ENCODE measurements at places on chromosomes 6 and 20.

DNA sequence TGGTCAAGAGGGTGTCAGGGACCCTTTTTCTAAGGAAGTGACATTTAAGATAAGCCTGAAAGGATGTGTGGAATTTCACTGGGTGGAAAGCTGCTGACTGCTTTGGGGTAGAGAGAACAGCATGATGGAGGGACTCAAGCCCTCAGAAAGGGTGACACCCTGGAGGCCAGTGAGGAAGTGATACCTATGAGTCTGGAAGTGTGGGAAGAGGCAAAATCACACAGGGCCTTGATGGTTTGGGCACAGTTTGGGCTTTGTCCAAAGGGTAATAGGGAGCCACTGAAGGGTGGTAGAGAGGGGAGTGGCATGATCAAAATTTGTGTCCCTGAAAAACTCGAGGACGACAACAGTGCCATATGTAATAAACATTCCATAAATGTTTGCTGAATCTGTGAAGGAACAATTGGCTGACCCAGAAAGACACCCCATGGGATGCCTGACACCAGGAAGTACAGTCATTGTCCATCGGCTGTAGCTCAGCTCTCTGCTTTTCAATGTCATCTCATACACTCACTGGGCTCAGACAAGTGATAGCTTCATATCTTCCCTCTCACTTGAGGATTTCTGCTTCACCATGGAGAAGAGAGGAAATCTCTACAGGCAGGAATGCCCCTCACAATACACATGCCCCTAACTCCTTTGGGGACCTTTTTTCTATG is 21.3 kb downstream of the CASS4 start:
- no peak for DNase-seq

GRCh38 chr6:142845624-142846458 is 99.1 kb downstream of the HIVEP2 start:
- DNase-seq = peak; percentile 71

- no peak for DNase-seq
Measured at GRCh38 chr20:41469868-41470267, 103.2 kb upstream of the EMILIN3 start.

- DNase-seq = no peak
Measured at GRCh38 chr6:127347178-127347577, 3.8 kb upstream of the ECHDC1 start.

GRCh38 chr6:153131037-153131981 is at the start of gene RGS17:
TSS of gene RGS17 (minus strand) at chr6:153131282. CDS start at chr6:153044018, 87,264 bp downstream.
- peak; percentile 9 for DNase-seq

DNA sequence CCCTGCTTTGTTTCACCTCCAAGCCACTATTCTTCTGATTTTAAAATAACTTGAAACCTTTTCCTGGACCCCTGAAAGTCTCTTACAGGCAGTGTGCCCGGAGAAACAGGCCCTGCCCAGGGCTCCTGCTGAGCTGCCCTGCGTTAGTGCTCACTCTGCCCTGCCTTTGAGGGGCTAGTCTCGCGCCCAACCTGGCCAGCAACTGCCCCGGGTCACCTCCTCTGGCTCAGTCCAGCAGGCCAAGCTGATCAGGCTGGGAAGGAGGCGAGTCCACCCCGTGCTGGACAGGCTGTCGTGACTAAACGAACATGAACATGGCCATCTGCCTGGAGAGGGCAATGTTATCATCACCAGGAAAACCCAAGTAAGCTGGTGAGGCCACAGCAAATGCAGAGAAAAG is 245.4 kb downstream of the ANKRD60 start:
- no peak for DNase-seq

DNA sequence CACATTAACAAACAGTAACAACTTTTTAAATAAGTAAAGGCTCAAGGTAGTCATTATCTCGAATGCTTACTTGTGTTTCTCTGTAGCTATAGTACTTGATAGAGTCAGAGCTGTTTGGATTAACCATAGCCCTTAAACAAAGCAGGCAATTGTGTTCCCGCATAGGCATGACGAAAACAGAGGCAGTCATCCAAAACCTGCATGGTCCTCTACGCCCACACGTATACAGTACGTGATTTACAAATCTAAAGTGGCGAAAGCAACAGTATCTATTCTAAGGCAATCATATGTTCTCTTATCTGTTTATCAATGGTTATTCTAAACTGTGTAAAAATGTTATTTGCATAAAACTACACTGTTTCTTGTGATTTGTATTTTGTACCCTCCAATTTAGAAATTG is 31.8 kb downstream of the HFE start:
- no peak for DNase-seq

GRCh38 chr6:143586557-143586956 is 75.0 kb upstream of the FUCA2 start:
- DNase-seq = no peak

GRCh38 chr6:75689576-75689975 is 59.5 kb upstream of the MYO6 start:
- DNase-seq = no peak

GRCh38 chr6:108957221-108957620 is 109.0 kb downstream of the ARMC2 start:
- no peak for DNase-seq

- no peak for DNase-seq
Measured at GRCh38 chr6:132872923-132873322, 58.6 kb downstream of the RPS12 start.

- DNase-seq = no peak
Measured at GRCh38 chr6:51339728-51340127, 521.1 kb downstream of the TFAP2B start.

- no peak for DNase-seq
Measured at GRCh38 chr6:129607581-129608186, 102.3 kb downstream of the ARHGAP18 start.

GRCh38 chr6:77089776-77090175 is 373.5 kb downstream of the HTR1B start:
- DNase-seq = no peak

- DNase-seq = no peak
Measured at GRCh38 chr20:43472671-43473380, 15.1 kb downstream of the SRSF6 start.

GRCh38 chr6:2432292-2432691 is 186.9 kb upstream of the GMDS start:
- DNase-seq = no peak

GRCh38 chr20:38990728-38991127 is 28.6 kb downstream of the DHX35 start:
- DNase-seq = no peak

- no peak for DNase-seq
Measured at GRCh38 chr6:142014515-142014914, 118.2 kb upstream of the GJE1 start.

DNA sequence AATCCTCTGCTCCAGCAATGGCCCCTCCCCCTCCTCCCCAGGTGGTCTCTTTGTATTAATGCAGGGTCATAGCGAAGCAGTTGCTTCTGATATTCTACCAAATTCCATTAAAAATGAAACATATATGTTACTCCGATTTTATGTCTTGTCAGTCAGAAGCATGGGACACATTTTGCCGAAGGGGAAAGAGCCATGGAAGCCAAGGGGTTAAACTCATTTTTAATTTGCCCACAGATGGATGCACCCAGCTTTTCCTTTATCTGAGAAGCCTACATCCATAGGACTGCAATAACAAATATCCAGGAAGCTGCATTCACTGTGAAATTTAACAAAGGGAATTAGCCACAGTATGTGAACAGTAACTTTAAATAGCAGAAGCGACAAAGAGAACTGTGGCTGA is 688.2 kb downstream of the QKI start:
- DNase-seq = no peak

GRCh38 chr20:61789329-61789728 is 276.4 kb downstream of the TAF4 start:
- no peak for DNase-seq

DNA sequence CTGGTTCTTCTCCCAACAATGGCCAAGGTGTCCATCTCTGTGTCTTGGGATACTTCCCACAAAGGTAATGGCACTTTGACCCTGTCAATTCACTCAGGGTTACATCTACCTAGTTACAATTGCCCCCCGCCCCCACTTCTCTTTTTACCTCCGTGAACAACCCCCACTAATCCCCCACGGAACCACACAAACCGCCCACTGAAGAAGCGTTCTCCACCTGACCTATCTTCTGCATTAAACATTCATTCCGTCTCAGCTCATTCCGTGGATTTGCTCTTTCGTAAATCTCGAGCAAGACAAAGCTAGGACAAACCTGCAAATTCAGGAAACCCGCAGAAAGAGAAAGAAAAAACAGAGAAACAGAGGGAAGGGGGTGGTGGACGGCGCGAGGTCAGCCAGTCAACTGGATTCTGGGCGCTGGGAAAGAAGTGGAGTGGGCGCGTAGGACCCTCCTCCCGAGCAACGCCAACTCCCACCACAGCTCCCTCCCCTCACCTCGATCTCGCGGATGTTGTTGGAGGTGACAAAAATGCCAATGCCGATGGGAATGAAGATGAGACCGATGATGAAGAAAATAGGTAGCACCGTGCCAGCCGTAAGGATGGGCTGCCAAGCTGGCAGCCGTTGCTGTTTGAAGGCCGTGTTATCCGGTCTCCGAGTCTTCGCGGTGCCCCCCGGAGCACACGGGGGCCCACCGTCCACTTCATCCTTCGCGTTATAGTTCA is 523 bp downstream of the TMEM30A start:
- DNase-seq = no peak

DNA sequence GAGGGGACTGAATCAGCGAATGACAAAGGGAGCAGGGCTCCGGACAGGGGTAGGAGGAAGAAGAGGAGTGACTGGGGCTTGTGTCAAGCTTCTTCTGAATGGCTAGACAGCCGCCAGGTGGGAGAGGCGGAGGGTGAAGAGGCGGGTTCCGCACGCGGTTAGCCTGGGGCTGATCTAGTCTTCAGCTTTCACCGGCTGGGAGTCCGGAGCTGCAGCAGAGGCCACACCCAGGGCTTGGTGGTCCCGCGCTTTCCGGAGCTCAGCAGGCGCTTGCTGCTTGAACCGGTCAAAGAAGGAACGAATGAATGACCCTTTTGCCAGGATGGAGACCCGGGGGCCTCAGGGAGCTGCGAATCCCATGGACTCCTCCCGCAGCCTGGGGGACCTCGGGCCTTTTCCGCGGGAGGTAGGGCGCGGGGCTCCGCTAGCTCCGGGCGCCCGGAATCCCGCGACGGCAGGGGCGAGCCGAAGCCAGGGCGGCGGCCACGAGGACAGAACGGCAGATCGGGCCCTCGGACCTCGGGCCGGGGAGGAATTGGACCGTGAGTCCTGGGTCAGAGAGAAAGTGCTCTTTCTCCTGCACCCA is at the start of gene C6orf141:
Gene C6orf141, plus strand, starts transcription at position 177 of the 586 bp plus-strand sequence. Its CDS starts 125 bp downstream, at position 302.
- no peak for DNase-seq

GRCh38 chr6:79201143-79201542 is 33.3 kb downstream of the HMGN3 start:
- DNase-seq = no peak

DNA sequence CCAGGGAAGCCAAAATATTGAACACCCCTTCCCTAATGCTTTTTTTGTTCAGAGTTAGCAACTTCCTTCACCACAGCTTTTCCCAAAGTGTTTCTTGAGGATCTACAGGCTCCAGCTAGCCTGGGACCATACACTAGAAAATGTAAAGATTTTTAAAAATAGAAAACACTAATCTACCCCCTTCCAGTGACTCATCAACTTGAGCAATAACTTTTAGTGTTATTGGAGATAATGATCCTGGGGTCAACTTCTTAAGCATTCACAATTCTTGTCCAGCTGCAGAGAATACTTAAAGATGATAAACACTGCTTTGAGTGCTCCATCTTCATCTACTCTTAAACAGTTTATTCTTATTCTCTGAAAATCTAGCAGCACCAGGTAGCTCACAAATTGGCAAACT is 131.6 kb downstream of the COL9A1 start:
- no peak for DNase-seq

- DNase-seq = no peak
Measured at GRCh38 chr20:33477386-33478234, 12.3 kb upstream of the CBFA2T2 start.

- no peak for DNase-seq
Measured at GRCh38 chr6:139883776-139884175, 509.3 kb upstream of the CITED2 start.

DNA sequence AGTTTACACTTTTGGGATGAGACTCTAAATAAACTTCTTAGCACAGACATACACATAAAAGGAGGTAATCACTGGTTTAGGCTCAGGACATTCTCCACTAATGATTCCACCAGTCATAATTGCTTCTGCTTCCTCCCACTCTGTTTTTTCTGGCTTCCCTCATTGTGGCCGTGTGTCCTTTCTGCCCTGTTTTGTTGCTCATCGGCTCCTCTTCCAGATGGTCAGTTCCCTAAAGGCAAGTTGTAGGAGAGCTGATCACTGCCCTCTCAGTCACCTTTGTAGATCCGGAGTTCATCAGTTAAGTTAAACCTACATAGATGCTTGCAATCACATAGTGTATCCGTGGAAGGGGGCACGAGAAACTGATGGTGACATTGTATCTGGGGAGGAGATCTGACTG is 200.5 kb upstream of the ARG1 start:
- DNase-seq = no peak

DNA sequence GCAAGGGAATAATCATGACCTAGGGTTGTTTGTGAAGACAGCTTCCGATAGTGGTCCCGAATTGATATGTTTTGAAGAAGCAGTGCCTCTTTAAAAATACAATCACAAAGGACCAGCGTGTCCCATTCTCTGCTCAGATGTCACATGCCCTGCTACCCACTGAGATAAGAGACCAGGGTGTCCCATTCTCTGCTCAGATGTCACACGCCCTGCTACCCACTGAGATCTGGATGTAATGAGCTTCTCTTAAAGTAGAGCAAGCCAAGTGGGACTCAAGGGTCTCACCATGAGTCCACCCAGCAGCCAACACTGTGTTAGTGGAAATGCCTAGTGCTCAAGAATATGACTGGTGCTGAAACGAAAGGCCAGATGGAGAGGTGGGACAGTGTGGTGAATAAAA is 22.2 kb downstream of the RIN2 start:
- no peak for DNase-seq

DNA sequence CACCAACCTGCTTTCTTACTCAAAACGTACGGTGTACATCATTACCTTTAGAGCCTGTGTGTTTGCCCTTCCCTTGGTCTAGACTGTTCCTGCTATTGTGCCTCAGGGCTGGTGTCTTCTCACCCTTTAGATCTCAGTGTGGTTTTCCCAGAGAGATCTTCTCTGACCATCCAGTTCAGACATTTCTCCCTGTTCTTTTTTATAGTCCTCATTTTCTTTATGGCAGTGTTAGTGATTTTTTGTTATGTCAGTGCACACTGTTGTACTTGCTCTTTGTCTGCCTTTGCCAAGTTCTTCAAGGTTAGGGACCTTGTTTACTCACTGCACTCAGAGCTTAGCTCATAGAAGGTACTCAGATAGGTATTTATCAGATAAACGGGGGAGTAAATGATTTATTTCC is 82.8 kb downstream of the ATRN start:
- DNase-seq = no peak

GRCh38 chr6:167495506-167496401 is 170.9 kb downstream of the TTLL2 start:
- no peak for DNase-seq

GRCh38 chr6:53725791-53726575 is 60.4 kb upstream of the KLHL31 start:
- DNase-seq = peak; percentile 68

GRCh38 chr20:62570403-62570802 is 71.9 kb upstream of the SLCO4A1 start:
- DNase-seq = no peak

Data from CD4-positive, alpha-beta T cell treated with Interleukin-6 at 100 ng/mL for 8 hours (primary cell).